Dermis microvascular lymphatic vessel endothelial cell (primary cell): ENCODE measurements at places on chromosomes 7 and 10. TPM values are rescaled to one million over a fixed set of nuclear protein-coding genes. Genes with fewer than 3 reads are reported as not detected.
A peak's percentile ranks its signal among the peaks of the same experiment; 100 is the strongest.

DNA sequence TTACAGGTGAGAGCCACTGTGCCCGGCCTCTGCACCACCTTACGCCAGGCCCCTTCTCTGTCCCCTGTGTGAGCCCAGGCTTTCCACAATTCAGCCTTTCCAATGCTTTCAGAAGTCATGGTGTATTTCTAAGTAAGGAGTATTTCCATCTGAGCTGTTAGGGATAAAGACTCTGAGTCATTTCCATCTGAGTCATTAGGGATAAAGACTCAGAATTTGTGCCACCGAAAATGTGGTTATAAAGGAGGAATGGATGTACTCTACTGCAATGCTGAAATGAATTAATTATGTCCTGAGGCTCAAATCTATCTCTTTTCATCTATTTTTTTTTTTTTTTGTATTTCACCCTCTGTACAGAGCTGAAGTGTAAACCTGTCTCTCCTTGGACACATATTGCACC is 84.0 kb downstream of the GATA3 start:
- DNase-seq = no peak

Gene INMT
- under 0.01 TPM in 1 of 2 replicates, not detected in the other for total RNA-seq

Gene IGFBP1
- total RNA-seq = under 0.01 TPM in 1 of 2 replicates, not detected in the other

GRCh38 chr10:5809527-5810154 is 3.6 kb downstream of the GDI2 start:
- peak; percentile 4 for DNase-seq
